ENCODE measurements at places on chromosomes 4 and X.

GRCh38 chr4:102713096-102713495 lies 47.7 kb downstream of the MANBA start:
- no peak for DNase-seq

DNA sequence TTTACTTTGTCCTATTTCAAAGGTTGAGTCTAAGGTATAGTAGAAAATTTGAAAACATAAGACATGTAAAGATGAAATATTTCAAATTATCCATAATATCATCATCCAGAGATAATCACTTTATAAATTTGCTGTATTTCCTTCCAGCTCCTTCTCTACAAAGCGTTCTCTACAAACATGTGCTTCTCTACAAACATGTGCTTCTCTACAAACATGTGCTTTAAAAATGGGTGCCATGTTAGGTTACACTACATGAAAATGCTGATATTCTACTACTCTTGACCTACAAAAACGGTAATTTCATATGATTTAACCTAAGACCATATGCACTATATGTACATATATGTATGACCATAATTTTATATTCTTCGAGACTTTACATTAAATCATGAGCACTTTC lies 92.0 kb downstream of the FBXW7 start:
- DNase-seq = no peak

DNA sequence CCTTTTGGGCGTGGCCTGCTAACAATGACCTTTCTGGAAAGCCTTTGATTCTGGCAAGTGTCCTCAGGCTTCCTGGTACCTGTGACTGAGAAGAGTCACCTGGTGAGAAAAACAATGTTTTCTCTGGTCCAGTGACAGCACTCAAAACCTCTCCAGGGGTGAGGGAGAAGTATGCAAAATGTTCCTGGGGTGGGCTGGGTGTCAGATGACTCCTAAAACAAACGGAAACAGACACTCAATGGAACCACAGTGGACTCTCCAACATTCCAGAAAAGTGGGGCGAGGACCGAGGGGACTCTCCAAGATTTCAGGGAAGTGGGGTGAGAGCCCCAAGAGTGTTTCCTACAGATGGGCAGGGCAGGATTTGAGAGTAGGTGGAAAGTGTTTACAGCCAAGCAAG lies 69.5 kb downstream of the ANAPC4 start:
- no peak for DNase-seq

DNA sequence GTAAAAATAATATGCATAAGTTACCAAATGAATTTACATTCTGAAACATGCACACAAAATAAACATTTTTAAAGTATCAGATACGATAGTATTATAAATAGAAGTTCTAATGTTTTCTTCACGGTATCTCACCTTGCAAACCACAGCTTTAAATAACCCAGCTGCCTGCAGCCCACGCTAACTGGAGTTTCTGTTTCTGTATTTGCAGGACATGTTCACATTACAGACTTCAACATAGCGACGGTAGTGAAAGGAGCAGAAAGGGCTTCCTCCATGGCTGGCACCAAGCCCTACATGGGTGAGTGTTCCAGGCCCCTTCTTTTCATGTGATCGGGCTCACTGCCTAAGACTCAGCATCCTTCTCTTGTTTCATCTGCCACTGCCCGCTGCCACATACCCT lies 291.7 kb downstream of the EVC2 start:
- no peak for DNase-seq

DNA sequence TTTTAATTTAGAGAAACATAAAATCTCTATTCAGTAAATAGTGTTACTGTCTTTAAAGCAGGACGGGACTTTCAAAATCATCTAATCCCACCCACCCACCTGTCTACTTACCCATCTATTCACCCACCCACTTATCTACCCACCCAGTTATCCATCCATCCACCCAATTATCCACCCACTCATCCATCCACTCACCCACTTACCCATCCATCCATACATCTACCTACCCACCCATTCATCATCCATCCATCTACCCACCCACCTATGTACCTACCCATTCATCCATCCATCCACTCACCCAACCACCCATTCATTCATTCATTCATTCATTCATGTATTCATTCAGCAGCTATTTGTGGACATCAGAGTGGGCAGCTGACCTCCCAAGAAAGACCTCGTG lies 30.6 kb downstream of the MAN2B2 start:
- no peak for DNase-seq

DNA sequence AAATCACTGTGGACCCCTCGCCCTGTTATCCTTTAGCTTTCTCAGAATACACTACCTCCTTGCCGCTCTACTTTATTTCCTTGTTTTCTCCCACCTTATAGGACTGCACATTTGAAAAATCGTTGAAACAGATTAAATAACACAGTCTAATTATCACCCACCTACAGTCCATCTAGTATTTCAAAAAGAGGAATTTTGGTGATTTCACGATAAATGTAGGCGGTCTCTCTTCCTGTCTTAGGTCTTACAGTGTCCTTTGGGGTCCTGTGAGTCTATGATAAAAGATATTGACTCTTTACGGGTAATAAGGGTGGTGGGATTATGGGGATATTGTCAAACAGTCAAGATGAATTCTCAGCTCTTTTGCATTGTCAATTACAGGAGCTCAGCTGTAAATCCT lies 2.4 kb upstream of the TBL1X start:
- no peak for DNase-seq

- no peak for DNase-seq
These were observed 794.2 kb upstream of the LCORL start for GRCh38 chr4:18815779-18816173.
